ENCODE measurements at places on chromosomes 12 and 14. TPM values are rescaled to one million over a fixed set of nuclear protein-coding genes. Genes with fewer than 3 reads are reported as not detected.

DNA sequence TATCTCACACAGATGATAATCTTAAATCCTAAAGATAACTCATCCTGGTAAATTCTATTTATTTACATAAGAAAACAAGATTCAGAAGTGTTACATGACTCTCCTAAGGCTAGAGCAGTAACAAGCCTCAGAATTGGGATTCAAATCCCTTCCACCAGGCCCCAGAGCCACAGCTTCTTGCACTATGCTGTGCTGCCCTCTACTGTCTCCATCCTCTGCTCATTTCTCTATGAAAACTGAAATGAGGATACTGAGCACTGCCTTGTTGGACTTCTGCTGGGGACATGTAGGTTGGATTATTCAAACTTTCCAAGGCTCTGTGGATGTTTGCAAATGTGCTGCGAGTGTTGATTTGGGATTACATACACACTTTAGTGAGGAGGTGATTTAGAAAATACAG, 23.5 kb upstream of the C12orf50 start:
- no peak overlapping the region for H3K27ac ChIP-seq
- no peaks in the 10 kb centered on the region for H3K4me1 ChIP-seq
- H3K4me3 ChIP-seq = no peak overlapping the region
- no peak for DNase-seq

- H3K27ac ChIP-seq = no peak overlapping the region
- H3K4me1 ChIP-seq = no peaks in the 10 kb centered on the region
- H3K4me3 ChIP-seq = no peak overlapping the region
- H3K36me3 ChIP-seq = no peaks in the 10 kb centered on the region
- no peak for DNase-seq
Measured at GRCh38 chr14:96625426-96625985, 123.3 kb downstream of the PAPOLA start.

GRCh38 chr14:94174604-94175010, 485 bp downstream of the PPP4R4 start:
- H3K27ac ChIP-seq = peak overlapping the region; percentile 30
- H3K27me3 ChIP-seq = peaks cover 50% of the 10 kb centered on the region
- peaks cover 7% of the 10 kb centered on the region for H3K4me1 ChIP-seq
- H3K4me3 ChIP-seq = peak overlapping the region; percentile 65

DNA sequence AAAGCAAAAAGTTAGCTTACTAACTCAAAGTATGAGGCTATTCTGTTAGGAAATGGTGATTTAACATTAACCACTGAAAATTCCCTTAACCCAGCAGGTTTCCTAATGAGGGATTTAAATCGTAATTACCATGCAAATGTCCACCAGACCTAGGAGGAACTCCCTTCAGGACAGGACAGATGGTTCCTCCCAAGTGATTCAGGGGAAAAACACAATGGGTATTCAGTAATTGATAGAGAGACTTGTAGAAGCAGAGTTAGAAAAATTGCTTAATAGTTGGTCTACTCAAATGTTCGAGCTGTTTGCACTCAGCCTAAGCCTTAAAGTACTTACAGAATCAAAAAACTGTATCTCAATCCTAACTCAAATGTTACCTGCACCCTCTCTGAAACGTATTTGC, 21.6 kb downstream of the RERGL start:
- H3K4me3 ChIP-seq = no peak overlapping the region
- H3K36me3 ChIP-seq = no peaks in the 10 kb centered on the region
- no peaks in the 10 kb centered on the region for H3K27me3 ChIP-seq
- H3K27ac ChIP-seq = no peak overlapping the region
- no peak for DNase-seq
- no peaks in the 10 kb centered on the region for H3K4me1 ChIP-seq

The ZDHHC22 gene
- not detected for total RNA-seq

The GNB3 gene
- total RNA-seq = 0.32 TPM

The SYNE3 gene
- total RNA-seq = 19.3 TPM

The FSCB gene
- not detected for total RNA-seq
